ENCODE measurements at places on chromosomes 3 and 15.
A peak's percentile ranks its signal among the peaks of the same experiment; 100 is the strongest.

GRCh38 chr3:45409369-45409768 is 21.0 kb downstream of the LARS2 start:
- no peak for DNase-seq

- no peak for DNase-seq
These were observed 10.6 kb upstream of the SLC9C1 start for GRCh38 chr3:112304611-112305010.

DNA sequence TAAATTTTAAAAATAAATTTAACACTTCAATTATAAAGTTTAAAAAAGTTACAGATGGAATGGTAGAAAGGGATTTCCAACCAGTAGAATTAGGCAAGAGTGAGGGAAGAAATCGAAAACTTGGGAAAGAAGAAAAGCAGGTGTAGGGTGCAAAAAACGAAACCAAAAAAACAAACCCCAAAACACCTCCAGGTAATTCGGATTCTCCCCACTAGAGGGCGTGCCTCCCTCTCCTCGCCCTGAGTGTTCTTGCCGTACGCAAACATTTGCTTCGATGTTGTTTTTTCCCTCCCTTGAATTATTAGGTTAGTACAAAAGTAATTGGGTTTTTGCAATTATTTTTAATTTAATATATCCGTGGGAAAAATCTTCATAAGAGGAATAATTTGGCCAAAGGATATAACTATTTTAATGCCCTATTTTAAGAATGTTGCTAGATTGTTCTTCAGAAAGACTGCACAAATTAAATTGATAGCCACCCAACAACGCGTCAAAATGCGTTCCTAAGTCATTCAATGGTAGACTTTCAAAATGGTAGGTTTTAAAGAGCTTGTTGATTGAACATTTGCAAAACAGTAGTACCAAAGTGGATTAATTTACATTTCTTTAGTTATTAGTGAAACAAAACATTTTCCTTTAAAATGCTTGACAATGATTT is 63.7 kb downstream of the SLC30A4 start:
- DNase-seq = peak; percentile 86

DNA sequence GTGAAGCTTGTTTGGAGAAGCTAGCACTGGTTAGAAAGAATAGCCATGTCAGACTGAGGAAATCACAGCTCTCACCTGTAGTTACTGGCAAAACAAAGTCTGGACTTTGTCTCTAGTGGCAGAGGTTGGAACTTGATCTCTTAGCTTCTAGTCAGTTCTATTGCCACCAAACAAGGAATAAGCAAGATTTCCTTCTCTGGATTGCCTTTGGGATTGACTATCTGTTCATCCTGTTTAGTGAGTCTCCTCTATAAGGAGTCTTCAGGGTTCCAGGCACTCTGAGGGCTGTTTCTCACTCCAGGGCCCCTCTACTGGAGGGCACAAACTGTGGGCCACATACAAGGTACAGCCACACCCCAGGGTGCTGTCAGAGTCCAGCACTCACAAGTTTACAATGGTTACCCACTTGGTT is 426.6 kb upstream of the THBS1 start:
- no peak for DNase-seq

GRCh38 chr15:69555080-69555479 is 102.5 kb downstream of the RPLP1 start:
- DNase-seq = no peak

DNA sequence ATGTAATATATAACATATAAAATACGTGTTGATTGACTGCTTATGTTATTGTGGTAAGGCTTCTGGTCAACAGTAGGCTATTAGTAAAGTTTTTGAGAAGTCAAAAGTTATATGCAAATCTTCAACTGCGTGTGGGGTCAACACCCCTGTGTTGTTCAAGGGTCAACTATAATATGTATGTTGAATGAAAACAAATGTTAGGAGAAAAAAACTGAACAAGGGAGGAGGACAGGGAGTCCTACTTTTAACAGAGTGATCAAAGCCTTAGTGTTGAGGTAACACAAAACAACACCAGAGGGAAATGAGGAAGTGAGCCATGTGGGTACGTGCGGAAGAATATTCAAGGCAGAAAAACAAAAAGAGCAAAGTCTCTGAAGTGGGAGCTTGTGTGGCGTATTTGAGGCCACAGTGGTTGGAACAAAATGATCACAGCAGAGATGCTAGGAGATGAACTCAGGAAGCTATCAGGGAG is 62.5 kb downstream of the SFMBT1 start:
- peak; percentile 46 for DNase-seq
